Activated T-helper 1 cell treated with anti-CD3 and anti-CD28 coated beads, Interleukin-12 subunit alpha, Interleukin-12 subunit beta, Interleukin-2, Interleukin-4 antibody, amounts not matched to agents 30 ng/mL and 10 ng/mL and 1 ng/mL, durations not matched to agents 14 hours and 24 hours and 36 hours (primary cell): ENCODE measurements at places on chromosomes 4 and X.

DNA sequence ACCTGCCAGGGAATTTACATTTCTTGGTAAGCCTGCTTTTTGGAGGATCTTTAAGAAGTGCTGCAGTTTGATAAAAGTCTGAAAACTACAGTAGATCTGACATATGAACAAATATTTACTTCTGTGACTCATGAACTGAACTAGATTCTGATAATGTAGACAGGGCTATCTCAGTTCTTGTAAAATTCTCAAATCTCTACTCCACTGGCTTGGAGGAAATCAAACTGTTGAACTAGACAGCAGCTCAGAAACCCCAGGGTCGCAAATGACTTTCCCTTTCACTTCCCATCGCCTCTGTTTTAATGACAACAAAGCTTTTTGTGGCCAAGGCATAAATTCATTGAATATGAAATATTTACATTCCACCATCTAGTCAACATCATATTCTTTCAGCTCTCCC is 15.4 kb upstream of the OCIAD1 start:
- peaks cover 8% of the 10 kb centered on the region for H3K4me1 ChIP-seq
- no peaks in the 10 kb centered on the region for H3K36me3 ChIP-seq
- peaks cover 17% of the 10 kb centered on the region for H3K27me3 ChIP-seq
- H3K27ac ChIP-seq = no peak overlapping the region

DNA sequence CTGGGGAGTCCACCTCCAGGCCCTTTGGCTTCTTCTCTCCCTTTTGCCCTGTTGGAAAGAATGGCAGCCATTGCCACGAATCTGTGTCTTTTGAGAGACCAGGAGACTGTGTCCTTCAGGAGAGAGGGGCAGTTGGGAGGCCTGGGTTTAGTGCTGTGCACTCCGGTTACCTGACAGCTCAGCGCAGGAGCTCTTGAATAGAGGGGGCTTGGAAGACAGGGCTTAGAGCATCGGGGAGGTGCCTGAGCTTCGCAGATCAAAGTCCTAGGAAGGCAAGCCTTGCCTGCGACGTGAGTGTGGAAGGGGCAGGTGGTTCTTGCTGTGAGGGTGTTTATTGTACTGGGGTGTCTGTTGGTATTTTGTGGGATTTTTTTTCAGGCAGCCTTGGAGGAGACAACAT is 41.9 kb upstream of the TADA2B start:
- peak overlapping the region; percentile 59 for H3K27ac ChIP-seq
- peaks cover 39% of the 10 kb centered on the region for H3K4me1 ChIP-seq
- H3K4me3 ChIP-seq = no peak overlapping the region
- H3K36me3 ChIP-seq = peaks cover 46% of the 10 kb centered on the region

- no peak overlapping the region for H3K4me3 ChIP-seq
- peaks cover 20% of the 10 kb centered on the region for H3K27me3 ChIP-seq
- DNase-seq = no peak
- H3K36me3 ChIP-seq = no peaks in the 10 kb centered on the region
- no peak overlapping the region for H3K27ac ChIP-seq
These were observed 25.7 kb upstream of the ZNF518B start for GRCh38 chr4:10482913-10483312.

DNA sequence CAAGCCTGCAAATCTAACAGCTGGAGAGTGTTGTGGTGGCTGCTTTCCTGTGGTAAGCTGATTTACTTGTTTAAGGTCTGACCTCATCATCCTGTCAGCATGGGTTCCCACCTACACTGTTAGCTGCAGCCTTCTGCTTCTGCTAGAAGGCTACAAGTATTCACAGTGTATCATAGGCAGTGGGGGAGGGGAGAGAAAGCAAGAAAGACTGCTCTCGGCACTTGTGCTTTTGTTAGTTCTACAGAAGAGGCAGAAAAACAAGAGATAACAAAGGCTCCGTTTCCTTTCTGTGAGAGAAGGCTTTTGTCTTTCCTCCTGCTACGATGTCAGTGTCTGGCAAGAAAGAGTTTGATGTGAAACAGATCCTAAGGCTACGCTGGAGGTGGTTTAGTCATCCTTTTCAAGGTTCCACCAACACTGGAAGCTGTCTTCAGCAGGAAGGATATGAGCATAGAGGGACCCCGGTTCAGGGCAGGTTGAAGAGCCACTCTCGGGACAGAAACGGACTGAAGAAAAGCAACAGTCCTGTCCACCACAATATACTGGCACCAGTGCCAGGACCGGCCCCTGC is at the start of gene KLHL4:
KLHL4 (plus strand) TSS at position 232 of the 571 bp plus-strand sequence; CDS start at position 324, 92 bp downstream.
- DNase-seq = no peak
- H3K27me3 ChIP-seq = peaks cover 2% of the 10 kb centered on the region
- no peaks in the 10 kb centered on the region for H3K36me3 ChIP-seq

- H3K4me3 ChIP-seq = no peak overlapping the region
- no peak for DNase-seq
- H3K27ac ChIP-seq = no peak overlapping the region
- peaks cover 22% of the 10 kb centered on the region for H3K4me1 ChIP-seq
These were observed 151.9 kb downstream of the AFAP1 start for GRCh38 chr4:7787681-7788141.

DNA sequence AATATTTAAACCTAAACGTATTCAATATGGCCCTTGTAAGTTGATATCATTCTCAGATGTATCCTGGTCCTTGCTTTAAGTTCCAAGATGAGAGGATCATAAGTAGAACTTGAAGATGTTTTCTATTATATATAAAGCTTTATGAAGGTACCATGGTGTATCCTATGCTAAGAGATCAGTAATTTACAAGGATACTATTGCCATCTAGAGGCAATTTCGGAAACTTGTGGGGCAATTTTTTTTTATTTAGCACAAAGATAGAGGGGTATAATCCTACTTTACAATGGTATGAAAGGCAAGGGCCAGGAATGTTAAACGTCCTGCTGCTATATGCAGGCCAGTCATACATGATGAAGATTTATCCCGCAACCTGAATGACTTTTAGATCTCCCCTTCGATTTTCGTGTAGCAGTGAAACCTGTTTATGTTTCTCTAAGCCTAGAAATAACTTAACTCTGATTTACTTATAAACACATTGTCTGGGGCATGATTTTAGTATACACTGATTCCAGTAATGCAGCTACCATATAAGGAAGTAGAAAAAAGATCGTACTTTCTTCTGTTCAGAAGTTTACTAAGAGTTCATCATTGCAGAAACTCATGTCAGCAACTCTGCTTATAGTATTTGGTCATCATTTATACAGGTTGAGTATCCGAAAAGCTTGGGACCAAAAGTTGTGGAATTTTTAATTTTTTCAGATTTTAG is 2.6 kb downstream of the SLC25A31 start:
- H3K27me3 ChIP-seq = peaks cover under 1% of the 10 kb centered on the region
- no peaks in the 10 kb centered on the region for H3K4me1 ChIP-seq
- DNase-seq = no peak

DNA sequence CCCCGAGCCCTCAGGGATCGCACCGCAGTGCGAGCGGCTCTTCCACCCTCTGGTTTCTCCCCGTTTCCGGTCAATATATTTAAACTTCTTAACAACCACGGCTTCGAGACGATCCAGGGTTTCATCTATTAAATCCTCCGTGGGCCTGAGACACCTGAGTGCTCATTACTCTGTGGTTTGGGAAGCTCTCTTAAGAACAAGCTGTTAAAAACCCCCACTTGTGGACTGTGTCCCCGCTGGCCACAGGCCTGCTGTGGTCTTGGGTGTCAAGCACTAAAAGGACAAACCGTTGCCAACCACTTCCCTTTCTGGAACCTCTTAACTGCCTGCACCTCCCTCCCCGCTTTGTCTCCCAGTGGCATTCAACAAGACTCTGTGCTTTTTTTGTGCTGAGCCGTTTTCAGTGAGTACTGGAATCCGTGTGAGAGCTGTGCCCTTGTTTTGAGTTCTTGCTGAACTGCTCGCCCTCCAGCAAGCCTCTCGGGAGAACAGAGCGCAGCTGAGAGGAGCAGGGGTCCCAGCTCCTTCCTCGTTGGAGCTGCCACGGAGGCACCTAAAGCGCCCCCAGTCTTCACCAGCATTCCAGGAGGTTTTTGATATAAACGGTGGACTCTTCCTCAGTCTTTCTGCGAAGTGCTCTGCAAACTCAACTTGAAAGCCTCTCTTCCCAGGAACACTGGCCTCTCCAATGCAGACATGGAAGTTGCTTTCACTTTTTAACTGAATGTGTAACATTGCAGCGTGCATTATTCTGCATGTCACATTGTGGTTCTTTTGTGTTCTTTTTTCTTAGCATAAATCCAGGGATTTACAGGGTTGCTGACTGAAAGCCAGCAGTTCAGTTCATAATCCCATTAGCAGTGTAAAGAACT is 691 bp upstream of the IGFBP7 start:
- peak overlapping the region; percentile 75 for H3K4me3 ChIP-seq
- no peak overlapping the region for H3K27ac ChIP-seq
- no peaks in the 10 kb centered on the region for H3K36me3 ChIP-seq
- no peak for DNase-seq
- peaks cover 11% of the 10 kb centered on the region for H3K4me1 ChIP-seq

- H3K4me3 ChIP-seq = no peak overlapping the region
- peaks cover 3% of the 10 kb centered on the region for H3K27me3 ChIP-seq
- H3K27ac ChIP-seq = no peak overlapping the region
These were observed 40.2 kb downstream of the HMX1 start for GRCh38 chr4:8831221-8832112.

- H3K4me3 ChIP-seq = no peak overlapping the region
- H3K4me1 ChIP-seq = peaks cover 9% of the 10 kb centered on the region
- H3K27me3 ChIP-seq = peaks cover 4% of the 10 kb centered on the region
- no peak for DNase-seq
- H3K36me3 ChIP-seq = no peaks in the 10 kb centered on the region
These were observed 30.9 kb downstream of the RNF212 start for GRCh38 chr4:1082215-1083182.

- no peak for DNase-seq
- peaks cover 34% of the 10 kb centered on the region for H3K36me3 ChIP-seq
- H3K27me3 ChIP-seq = no peaks in the 10 kb centered on the region
These were observed 10.0 kb downstream of the MSL3 start for GRCh38 chrX:11768039-11768438.

GRCh38 chr4:127505203-127505602 is 127.6 kb upstream of the INTU start:
- no peaks in the 10 kb centered on the region for H3K36me3 ChIP-seq
- H3K27ac ChIP-seq = no peak overlapping the region
- H3K27me3 ChIP-seq = peaks cover 2% of the 10 kb centered on the region

- H3K36me3 ChIP-seq = no peaks in the 10 kb centered on the region
- H3K4me3 ChIP-seq = no peak overlapping the region
- H3K27me3 ChIP-seq = peaks cover 5% of the 10 kb centered on the region
- no peak overlapping the region for H3K27ac ChIP-seq
- no peaks in the 10 kb centered on the region for H3K4me1 ChIP-seq
These were observed 82.5 kb downstream of the TBC1D9 start for GRCh38 chr4:140673729-140674128.

DNA sequence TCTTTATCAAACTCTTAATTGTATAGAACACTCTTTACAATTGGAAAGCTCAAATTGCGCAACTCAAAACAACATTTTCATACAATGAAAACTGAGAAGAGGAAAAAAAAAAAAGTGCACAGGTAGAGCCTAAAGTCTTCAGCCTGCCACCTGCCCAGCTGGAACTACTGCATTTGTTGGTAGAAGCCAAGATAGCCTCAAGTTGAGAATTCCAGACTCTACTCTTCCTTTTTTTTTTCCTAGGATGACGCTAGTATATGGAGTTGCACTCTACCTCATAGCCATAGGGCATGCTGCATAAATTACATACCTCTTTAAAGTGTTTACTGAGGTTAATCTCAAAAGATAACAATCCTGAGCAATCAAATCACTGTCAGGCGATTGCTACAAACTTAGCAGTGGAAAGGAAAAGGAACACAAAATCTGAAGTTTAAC is 13.6 kb downstream of the ABCG2 start:
- H3K27ac ChIP-seq = no peak overlapping the region
- H3K4me1 ChIP-seq = no peaks in the 10 kb centered on the region
- no peaks in the 10 kb centered on the region for H3K36me3 ChIP-seq

DNA sequence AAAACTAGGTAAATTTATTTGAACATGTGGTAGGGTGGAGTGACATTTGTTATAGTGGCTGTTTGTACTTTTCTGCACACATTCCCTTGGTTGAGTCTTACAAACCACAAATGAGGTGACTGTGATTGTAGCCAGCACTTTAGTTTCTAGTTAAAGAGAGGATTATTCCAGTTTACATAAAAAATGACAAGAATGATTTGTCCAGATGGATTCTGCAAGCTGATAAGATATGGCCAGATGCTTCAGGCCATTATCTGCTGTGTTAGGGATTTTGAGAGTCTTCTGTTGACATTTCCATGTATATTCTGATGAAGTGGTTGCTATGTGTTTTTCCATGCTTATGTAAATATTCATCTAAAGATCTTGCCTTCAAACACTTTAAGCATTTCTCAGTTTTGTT is 31.0 kb upstream of the PDE5A start:
- H3K4me1 ChIP-seq = no peaks in the 10 kb centered on the region
- no peak for DNase-seq
- H3K27me3 ChIP-seq = peaks cover 3% of the 10 kb centered on the region
- no peaks in the 10 kb centered on the region for H3K36me3 ChIP-seq
- H3K4me3 ChIP-seq = no peak overlapping the region
- no peak overlapping the region for H3K27ac ChIP-seq
